KBM-7 (cell line): ENCODE measurements at places on chromosomes 2 and 18.

GRCh38 chr2:144965172-144965571 is 445.3 kb upstream of the ZEB2 start:
- no peak for DNase-seq

DNA sequence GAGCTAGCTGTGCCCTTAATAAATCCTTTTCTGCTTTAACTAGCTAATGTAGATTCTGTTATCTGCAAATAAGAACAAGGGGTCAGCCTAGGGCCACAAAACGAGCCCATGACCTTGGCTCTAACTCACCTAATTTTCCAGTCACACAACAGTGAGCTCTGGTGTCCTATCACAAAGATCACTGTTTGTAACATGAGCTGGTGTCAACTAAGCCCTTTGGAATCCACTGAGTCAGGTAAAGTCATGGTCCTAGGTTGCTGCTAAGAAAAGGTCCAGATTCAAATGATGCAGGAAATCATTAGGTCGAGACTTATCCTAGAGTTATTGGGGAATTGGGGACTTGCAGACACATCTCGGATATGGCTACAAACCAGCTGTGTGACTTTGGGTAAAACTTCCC is 49.9 kb downstream of the ST8SIA5 start:
- no peak for DNase-seq

DNA sequence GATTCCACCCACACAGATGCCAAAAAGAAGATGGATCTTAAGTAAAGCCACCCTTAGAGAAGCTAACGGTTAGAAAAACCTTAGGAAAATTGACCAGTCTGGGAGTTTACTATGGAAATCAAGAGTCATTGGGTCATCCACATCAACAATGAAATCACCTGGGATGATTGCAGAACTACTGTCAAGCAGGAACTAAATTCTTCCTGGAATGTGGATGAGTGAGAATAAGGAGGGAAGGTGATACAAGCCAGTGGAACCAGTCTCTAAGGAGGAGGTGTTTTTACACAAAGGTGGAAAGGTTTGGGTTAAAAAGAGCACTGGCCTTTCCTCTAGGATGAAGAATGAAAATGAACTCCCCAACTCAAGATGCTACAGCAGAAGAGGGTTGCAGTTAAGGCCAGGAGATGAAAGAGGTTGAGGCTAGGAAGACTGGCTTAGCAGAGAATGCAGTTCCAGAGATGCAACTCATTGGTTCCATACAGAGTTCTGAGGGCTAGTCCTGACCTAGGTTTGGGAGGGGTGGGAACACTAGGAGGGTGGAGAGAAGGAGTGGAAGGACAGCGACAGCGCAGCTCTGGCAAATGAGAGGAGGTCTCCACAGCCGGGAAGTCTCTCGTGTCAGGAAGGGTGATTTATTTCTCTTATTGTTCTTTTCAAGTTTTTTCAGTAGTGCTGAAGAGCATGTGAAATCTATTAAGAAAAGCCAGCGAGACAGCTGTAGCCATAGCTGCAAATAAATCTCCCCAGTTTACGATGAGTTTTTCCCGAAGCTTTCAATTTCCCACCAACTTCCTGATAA is 27.7 kb upstream of the KDM3A start:
- peak; percentile 28 for DNase-seq

- DNase-seq: no peak
Observed at GRCh38 chr2:74516650-74517049, 2.4 kb downstream of the TLX2 start.

DNA sequence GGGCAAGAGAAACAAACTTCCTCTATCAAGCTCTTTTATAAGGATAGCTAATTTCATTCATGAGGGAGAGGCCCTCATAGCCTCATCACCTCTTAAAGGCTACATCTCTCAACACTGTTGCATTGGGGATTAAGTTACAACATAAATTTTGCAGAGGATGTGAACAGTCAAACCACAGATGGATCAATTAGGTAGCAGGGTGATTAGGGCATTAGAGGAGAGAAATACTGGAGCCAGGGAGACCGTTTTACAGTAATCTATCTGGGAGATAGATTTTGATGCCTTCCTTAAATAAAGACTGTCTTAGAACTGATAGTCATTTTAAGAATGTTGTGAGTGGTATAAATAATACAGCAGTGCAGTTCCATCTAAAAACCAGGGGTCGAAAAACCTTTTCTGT is 258.9 kb downstream of the DCC start:
- no peak for DNase-seq

- no peak for DNase-seq
Observed at GRCh38 chr18:9359796-9360195, 25.2 kb downstream of the TWSG1 start.

DNA sequence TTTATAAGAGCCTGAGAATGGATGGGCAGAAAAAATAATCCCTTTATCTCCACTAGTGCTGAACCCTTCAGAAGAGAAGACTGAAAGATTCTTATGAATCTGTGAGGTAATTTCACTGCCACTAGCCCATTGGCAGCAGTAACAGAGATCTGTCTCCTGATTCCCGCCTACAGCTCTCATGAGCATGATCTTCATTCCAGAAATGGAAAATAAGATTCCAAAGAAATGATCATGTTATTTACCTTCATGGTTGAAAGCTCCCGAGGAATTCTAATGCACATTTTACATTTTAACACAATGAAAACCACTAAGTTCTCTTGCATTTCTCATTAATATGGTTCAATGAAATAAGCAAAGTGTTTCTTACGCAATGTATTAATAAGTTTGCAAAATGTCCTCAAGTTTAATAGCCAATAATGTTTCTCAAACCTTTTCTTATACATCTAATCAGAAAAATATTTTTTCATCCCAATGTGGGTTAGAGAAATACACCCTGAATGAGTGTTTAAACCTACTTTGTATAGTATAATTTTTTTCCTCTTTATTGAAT is 905.6 kb downstream of the TMEM182 start:
- no peak for DNase-seq
